ENCODE measurements at places on chromosomes 5 and 9. TPM values are rescaled to one million over a fixed set of nuclear protein-coding genes. Genes with fewer than 3 reads are reported as not detected.

The HARS2 gene
- 27.0 TPM for total RNA-seq

The SPATA31D4 gene
- not detected for total RNA-seq

The IFNA13 gene
- total RNA-seq = not detected

The FYB1 gene
- total RNA-seq = 9.3 TPM

The PITX1 gene
- total RNA-seq = 112 TPM

The PLAC8L1 gene
- not detected for total RNA-seq

The WDR31 gene
- 2.1 TPM for total RNA-seq

The ZNF367 gene
- 2.2 TPM for total RNA-seq

The KIAA0825 gene
- 3.0 TPM for total RNA-seq

The GRAMD2B gene
- 58.5 TPM for total RNA-seq

The SPATA6L gene
- 0.72 TPM for total RNA-seq

The PAX5 gene
- not detected for total RNA-seq

The OSTF1 gene
- 9.7 TPM for total RNA-seq

The SEMA6A gene
- 19.3 TPM for total RNA-seq

The MORN5 gene
- total RNA-seq = not detected

The GZMA gene
- total RNA-seq = not detected

All from gastroesophageal sphincter (tissue), 4 donors.